Endothelial cell of umbilical vein (primary cell): ENCODE measurements at places on chromosomes 4 and X.

DNA sequence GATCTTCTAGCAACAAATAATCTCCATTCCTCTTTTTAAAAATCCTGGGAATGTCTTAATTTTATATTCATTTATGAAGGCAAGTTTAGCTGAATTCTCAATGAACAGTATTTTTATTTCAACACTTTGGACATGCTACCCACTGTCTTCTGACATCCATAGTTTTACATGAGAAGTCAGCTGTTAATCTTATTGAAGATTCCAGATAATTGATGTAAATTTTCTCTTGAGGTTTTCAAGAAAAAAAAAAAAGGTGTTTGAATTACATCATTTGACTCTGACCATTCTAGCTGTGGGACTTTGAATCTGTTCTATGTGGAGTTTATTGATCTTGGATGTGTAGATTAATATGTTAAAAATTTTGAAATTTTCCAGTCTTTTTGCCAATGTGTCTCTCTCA, 28.0 kb downstream of the PDHA2 start:
- no peaks in the 10 kb centered on the region for H3K4me1 ChIP-seq
- DNase-seq, result peak; percentile 5
- no peaks in the 10 kb centered on the region for H3K27me3 ChIP-seq
- H3K36me3 ChIP-seq, result no peaks in the 10 kb centered on the region
- no peak overlapping the region for H3K4me3 ChIP-seq

GRCh38 chr4:135838889-135839288, 1637.3 kb upstream of the PABPC4L start:
- no peaks in the 10 kb centered on the region for H3K36me3 ChIP-seq
- no peaks in the 10 kb centered on the region for H3K27me3 ChIP-seq
- DNase-seq, result peak; percentile 6
- no peak overlapping the region for H3K4me3 ChIP-seq
- H3K27ac ChIP-seq, result no peak overlapping the region
- no peaks in the 10 kb centered on the region for H3K4me1 ChIP-seq

DNA sequence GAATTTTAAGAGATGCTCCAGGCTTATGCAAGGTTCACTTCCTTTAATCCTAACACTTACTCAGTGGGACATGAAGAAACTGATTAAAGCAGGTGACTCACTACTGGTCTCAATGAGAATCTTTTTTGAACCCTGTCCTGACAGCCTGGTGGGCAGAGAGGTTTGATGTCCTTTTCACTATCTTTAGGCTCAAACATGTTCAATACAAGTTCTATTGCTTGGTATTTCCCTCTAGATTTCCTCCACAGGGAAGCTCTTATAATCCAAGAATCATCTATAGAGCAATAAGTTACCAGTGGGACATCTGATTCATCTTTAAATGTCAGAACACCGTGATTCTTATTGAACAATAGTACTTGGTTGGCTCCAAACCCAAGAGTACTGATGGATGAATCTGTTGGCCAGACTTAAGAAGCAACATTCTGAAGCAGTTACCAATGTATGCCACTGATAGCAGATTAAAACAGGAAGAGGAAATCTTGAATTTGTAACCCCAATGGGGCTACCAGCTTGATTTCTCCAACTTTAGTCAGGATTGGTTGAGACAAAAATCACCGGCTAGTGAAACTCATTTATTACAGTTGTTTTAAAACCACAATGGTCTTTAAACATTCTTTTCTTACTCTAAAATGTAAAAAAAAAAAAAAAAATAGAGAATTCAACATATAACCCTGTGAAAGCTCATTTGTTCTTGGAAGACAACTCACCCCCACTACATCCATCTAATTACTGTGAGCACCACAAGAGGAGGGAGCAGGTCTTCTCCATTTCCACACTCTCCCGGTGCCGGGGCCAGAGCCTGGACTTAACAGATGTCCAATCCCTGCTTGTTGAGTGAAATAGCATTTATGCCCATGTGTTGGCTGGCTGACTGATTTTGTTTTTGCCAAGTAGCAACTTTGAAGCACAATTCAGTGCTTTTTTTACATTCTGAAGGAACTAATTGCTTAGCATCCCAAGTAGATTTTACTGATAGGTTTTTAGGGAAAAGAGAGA, 43.3 kb downstream of the FGFBP1 start:
- no peak overlapping the region for H3K27ac ChIP-seq
- H3K4me3 ChIP-seq, result no peak overlapping the region
- H3K27me3 ChIP-seq, result peaks cover 21% of the 10 kb centered on the region

GRCh38 chrX:136525738-136526606, 6.0 kb upstream of the VGLL1 start:
- H3K27me3 ChIP-seq, result no peaks in the 10 kb centered on the region
- H3K36me3 ChIP-seq, result no peaks in the 10 kb centered on the region
- H3K4me3 ChIP-seq, result no peak overlapping the region
- H3K27ac ChIP-seq, result no peak overlapping the region

DNA sequence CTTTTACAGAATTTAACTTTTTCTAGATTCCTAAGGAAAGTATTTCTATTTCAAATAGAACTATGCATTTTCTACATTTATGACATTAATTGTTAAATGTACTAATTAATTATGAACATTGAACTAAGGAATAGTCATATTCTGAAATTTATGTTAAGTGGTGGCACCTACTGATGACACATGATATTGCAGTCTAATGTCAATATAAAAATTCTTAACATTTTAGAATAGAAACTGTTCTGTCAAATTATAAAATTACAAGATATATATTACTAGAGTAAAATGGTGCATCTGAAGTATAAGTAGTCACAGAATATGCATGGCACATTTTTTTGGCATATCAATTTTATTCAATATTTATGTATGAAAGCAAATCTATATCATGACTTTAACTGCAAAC, 40.2 kb upstream of the NDNF start:
- peaks cover 8% of the 10 kb centered on the region for H3K27me3 ChIP-seq
- no peaks in the 10 kb centered on the region for H3K36me3 ChIP-seq
- DNase-seq, result peak; percentile 7
- H3K4me1 ChIP-seq, result no peaks in the 10 kb centered on the region

DNA sequence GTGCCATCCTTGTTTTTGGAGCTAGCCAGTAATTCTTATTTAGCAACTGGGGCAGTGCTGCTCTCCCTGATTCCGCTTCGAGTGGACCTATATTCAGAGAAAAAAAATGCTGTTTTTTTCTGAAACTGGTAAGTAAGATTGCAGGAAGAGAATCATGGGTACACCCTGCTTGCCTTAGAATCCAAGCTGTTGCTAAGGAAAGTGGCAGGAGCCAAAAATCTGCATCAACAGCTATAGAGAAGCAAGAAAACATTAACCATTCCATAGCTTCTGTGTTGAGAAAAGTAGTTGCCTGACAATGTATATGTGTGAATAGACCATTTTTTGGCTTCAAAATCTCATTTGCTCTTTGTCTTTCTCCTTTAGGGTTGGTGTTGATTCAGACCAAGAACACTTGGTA, 44.5 kb downstream of the SLC9A6 start:
- H3K36me3 ChIP-seq, result no peaks in the 10 kb centered on the region
- peak overlapping the region; percentile 87 for H3K27ac ChIP-seq
- DNase-seq, result no peak
- no peak overlapping the region for H3K4me3 ChIP-seq
- peaks cover 18% of the 10 kb centered on the region for H3K4me1 ChIP-seq

GRCh38 chr4:103692615-103693014, 27.2 kb downstream of the TACR3 start:
- no peak for DNase-seq
- H3K4me1 ChIP-seq, result no peaks in the 10 kb centered on the region
- no peak overlapping the region for H3K4me3 ChIP-seq
- H3K36me3 ChIP-seq, result no peaks in the 10 kb centered on the region
- H3K27ac ChIP-seq, result no peak overlapping the region
- H3K27me3 ChIP-seq, result no peaks in the 10 kb centered on the region

GRCh38 chr4:46850026-46850425, 59.0 kb downstream of the COX7B2 start:
- H3K4me3 ChIP-seq, result no peak overlapping the region
- H3K27ac ChIP-seq, result no peak overlapping the region
- DNase-seq, result no peak
- no peaks in the 10 kb centered on the region for H3K36me3 ChIP-seq
- H3K27me3 ChIP-seq, result no peaks in the 10 kb centered on the region

DNA sequence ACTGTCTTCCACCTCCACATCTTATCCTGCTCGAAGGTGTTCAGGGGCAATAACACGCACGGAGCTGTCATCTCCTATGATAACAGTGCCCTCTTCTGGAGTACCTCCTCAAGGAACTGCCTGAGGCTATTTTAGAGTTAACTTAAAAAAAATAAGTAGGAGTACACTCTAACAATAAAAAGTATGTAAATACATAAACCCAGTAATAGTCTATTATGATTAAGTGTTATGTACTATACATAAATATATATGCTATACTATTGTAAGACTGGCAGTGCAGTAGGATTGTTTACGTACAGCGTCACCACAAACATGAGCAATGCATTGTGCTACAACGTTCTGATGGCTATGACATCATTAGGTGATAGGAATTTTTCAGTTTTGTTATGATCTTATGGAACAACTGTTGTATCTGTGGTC, 34.5 kb upstream of the TLR2 start:
- H3K4me3 ChIP-seq, result no peak overlapping the region
- H3K27ac ChIP-seq, result no peak overlapping the region
- peak; percentile 21 for DNase-seq
- H3K4me1 ChIP-seq, result peaks cover 5% of the 10 kb centered on the region
- H3K36me3 ChIP-seq, result no peaks in the 10 kb centered on the region

DNA sequence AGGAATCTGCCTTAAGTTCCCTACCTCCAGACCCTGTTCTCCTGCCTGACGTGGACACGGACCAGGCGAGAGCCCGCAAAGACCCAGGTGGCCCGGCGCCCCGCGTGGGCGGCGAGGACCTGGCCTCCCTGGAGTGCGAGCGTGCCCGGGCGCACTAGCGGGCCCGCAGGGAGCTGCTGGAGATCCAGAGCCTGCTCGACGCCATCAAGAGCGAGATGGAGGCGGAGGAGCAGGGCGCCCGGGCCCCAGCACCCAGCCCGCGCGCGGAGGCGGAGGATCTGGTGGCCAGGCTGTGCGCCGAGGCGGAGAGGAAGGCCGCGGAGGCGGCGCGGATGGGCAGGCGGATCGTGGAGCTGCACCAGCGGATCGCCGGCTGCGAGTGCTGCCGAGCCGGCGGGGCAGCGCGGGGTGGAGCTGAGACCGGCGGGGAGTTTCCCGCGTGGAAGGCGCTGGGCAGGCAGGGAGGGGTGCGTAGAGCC, 18.2 kb downstream of the MRFAP1 start:
- H3K36me3 ChIP-seq, result no peaks in the 10 kb centered on the region
- no peak overlapping the region for H3K27ac ChIP-seq
- H3K4me1 ChIP-seq, result peaks cover 2% of the 10 kb centered on the region

GRCh38 chrX:101347859-101348451, 587 bp downstream of the TIMM8A start:
- H3K36me3 ChIP-seq, result no peaks in the 10 kb centered on the region
- peak overlapping the region; percentile 87 for H3K4me3 ChIP-seq
- H3K27me3 ChIP-seq, result no peaks in the 10 kb centered on the region
- H3K27ac ChIP-seq, result peak overlapping the region; percentile 69

- no peak overlapping the region for H3K4me3 ChIP-seq
- H3K27me3 ChIP-seq, result no peaks in the 10 kb centered on the region
- H3K4me1 ChIP-seq, result peaks cover 13% of the 10 kb centered on the region
- H3K36me3 ChIP-seq, result no peaks in the 10 kb centered on the region
These were observed 8.8 kb downstream of the BCOR start for GRCh38 chrX:40088803-40089540.

- H3K36me3 ChIP-seq, result no peaks in the 10 kb centered on the region
- H3K27ac ChIP-seq, result no peak overlapping the region
- DNase-seq, result no peak
- no peaks in the 10 kb centered on the region for H3K4me1 ChIP-seq
These were observed 34.4 kb upstream of the GYG2 start for GRCh38 chrX:2794336-2794735.

GRCh38 chr4:15428611-15429010, 778 bp downstream of the C1QTNF7 start:
- H3K36me3 ChIP-seq, result no peaks in the 10 kb centered on the region
- DNase-seq, result no peak
- no peaks in the 10 kb centered on the region for H3K4me1 ChIP-seq
- H3K4me3 ChIP-seq, result no peak overlapping the region
- no peaks in the 10 kb centered on the region for H3K27me3 ChIP-seq

- H3K4me1 ChIP-seq, result peaks cover 30% of the 10 kb centered on the region
- peak; percentile 90 for DNase-seq
These were observed 9.3 kb downstream of the ZXDA start for GRCh38 chrX:57900975-57901374.

- H3K4me1 ChIP-seq, result no peaks in the 10 kb centered on the region
- H3K27ac ChIP-seq, result no peak overlapping the region
- H3K27me3 ChIP-seq, result no peaks in the 10 kb centered on the region
- H3K4me3 ChIP-seq, result no peak overlapping the region
- DNase-seq, result no peak
- no peaks in the 10 kb centered on the region for H3K36me3 ChIP-seq
These were observed 26.0 kb downstream of the MANBA start for GRCh38 chr4:102734591-102735385.

DNA sequence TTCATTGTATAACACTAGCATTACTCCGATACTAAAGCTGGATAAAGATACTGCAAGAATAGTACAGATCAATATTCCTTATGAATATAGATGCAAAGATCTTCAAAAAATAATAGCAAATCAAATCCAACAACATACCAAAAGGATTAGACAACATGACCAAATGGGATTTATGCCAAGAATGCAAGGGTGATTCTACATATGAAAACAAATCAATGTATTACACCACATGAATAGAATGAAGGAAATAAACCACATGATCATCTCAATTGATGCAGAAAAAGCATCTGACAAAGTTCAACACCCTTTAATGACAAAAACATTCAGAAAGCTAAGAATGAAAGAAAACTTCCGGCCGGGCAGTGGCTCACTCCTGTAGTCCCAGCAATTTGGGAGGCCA, 42.8 kb downstream of the CUL4B start:
- no peaks in the 10 kb centered on the region for H3K27me3 ChIP-seq
- H3K4me1 ChIP-seq, result peaks cover 7% of the 10 kb centered on the region
- peak; percentile 70 for DNase-seq

DNA sequence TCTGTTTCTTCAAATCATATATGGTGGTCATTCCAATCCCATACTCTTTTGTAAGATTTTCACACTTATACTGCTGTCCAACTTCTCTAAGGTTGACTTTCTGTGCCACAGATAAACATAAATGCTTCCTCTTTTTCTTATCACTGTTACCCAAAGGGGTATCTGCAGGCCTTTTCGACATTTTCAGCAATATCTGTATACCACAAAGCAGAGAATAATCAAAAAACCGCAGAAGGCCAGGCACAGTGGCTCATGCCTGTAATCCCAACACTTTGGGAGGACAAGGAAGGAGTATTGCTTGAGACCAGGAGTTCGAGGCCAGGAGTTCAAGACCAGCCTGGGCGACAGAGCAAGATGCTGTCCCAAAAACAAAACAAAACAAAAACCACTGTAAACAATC, 3.1 kb upstream of the RFC1 start:
- peaks cover 11% of the 10 kb centered on the region for H3K4me1 ChIP-seq
- H3K36me3 ChIP-seq, result no peaks in the 10 kb centered on the region
- H3K27ac ChIP-seq, result no peak overlapping the region
- no peak overlapping the region for H3K4me3 ChIP-seq
- no peak for DNase-seq
- H3K27me3 ChIP-seq, result no peaks in the 10 kb centered on the region

DNA sequence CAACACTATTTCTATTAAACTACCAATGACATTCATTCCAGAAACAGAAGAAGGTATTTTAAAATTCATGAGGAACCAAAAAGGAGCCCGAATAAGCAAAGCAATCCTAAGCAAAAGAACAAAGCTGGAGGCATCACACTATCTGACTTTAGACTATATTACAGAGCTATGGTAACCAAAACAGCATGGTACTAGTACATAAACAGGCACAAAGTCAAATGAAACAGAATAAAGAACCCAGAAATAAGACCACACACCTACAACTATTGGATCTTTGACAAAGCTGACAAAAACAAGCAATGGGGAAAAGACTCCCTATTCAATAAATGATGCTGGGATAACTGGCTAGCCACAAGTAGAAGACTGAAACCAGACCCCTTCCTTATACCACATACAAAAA, 122.3 kb downstream of the ITIH6 start:
- H3K36me3 ChIP-seq, result no peaks in the 10 kb centered on the region
- H3K4me3 ChIP-seq, result no peak overlapping the region
- no peaks in the 10 kb centered on the region for H3K4me1 ChIP-seq
- no peaks in the 10 kb centered on the region for H3K27me3 ChIP-seq
